ENCODE measurements at places on chromosomes 6 and 20.

DNA sequence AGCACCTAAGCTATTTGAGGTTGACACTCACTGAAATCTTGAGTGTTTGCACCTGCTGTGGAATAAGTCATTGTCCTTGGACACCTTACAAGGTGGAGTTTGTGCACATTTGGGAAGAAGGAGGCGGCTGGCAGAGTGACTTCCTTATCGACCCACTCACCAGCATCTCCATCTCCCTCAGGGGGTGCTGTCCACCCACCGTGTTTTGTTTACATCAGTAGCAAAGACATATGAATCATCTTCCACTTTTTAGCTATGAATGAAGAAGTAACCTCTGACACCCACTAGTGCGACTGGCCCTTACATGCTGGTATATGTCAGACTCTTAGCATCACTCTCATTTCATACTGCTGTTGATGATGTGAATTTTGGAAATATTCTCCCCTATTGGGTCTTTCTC lies 119.5 kb upstream of the SGK1 start:
- no peak for DNase-seq

- no peak for DNase-seq
These were observed 209.7 kb downstream of the SMOC2 start for GRCh38 chr6:168650671-168651111.

- DNase-seq: no peak
These were observed 57.7 kb upstream of the PBOV1 start for GRCh38 chr6:138275976-138276375.

DNA sequence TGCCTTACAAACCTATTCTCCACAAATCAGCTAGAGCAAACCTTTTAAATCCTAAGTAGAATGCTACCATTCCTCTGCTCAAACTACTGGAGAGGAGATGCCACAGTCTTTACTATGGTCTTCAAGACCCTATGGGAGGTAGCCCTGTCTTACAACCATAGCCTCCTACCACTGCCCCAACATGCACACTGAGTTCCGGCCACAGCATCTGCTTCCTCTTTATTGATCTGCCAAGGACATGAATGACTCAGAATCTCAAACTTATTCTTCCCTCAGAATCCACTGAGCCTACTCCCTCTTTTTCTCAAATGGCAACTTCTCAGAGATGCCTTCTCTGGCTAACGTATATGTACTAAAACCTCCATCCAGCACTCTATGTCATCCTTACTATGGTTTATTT lies 12.2 kb upstream of the ANKEF1 start:
- DNase-seq: no peak

- DNase-seq: no peak
These were observed 16.5 kb upstream of the WFDC2 start for GRCh38 chr20:45452772-45453691.

DNA sequence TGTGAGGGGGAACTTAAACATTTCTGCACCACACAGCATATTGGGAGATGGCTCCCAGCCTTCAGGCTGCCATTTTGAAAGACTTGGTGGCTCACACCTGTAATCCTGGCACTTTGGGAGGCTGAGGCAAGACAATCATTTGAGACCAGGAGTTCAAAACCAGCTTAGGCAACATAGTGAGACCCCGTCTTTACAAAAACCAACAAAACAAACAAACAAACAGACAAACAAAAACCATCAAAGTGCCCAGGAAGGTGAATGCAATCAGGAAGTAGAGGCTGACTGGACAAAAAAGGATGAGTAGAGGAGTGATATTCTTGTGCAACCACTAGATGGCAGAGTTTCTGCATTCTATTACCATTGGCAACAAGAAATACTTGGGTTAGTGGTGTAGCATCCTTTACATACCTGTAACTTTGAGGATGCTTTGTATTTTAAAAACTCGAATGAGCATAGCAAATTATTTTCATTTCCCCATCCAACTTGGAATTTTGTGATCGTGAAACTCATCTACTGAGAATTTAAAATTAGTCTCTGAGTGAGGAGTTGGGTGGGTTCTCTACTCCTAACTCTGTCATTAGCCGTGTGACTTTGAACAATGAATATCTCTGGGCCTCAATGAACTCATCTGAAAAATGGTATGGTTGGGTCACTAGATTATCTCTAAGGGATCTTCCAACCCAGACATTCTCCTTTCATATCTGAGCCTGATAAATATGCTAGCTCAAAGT lies 84.4 kb downstream of the CRYBG1 start:
- no peak for DNase-seq

- DNase-seq: no peak
These were observed 674.9 kb downstream of the GRIK2 start for GRCh38 chr6:102068349-102068929.

DNA sequence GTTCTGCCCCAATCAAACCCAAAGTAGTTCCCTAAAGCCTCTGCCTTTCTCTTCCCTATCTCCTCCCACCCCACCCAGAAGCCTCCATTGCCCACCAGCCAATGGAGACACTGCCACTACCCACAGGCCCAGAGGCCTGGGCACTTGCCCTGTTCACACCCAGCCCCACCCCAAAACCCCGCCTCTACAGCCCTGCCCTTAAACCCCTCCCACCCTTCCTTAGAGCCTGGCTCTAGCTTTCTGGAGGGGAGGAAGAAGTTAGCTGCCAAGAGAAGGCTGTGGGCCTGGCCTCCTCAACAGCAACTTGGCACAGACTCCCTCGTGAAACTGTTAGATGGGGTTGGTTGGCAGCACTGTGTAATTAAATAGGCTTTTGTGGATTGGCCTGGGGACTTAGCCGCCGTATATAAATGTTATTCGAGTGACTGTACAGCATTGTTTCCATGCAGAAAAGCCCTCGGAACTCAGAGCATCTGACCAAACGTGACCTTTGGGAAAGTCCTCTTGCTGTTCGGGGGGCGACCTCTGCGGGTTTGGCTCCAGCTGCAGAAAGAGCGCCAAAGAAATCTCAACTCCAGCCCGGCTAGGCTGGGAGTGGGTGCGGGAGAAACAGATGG lies 31.4 kb downstream of the COL11A2 start:
- DNase-seq: no peak

- no peak for DNase-seq
These were observed 58.7 kb upstream of the RIN2 start for GRCh38 chr20:19699180-19699971.

DNA sequence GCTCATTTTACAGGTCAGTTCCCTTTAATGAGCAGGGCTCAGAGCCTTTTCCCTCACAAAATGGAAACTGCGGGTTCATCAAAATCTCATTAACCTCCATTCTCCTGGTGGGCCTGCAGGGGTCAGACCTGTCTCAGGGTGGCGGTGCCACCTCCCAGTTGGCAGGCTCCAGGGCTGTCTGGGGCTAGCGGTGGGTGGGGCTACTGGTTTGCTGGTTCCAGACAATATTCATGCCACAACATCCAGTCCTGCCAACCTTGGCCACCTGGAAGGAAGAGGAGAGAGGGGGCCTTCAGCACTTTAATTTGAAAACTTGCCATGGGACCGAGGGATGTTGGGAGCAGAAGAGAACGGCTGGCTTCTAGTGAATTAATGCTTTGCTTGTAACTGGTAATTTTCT lies 41.9 kb upstream of the CTNNBL1 start:
- no peak for DNase-seq

DNA sequence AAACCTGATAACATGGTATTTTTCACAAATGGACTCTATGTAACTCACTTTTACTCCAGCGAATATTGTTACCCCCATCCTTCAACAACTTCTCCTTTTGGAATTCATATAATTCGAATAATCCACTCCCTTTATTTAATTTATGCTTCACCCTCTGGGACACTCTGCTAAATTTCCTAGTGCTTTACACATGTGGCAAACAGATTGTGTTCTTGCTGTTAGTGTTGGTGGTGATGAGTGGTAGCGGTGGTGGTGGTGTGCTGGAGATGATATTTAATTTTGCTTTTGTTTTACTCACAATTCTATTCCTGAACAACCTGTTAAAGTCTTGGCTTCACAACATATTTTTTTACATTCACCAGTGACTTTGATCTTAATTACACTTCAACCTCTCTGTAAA lies 32.8 kb downstream of the HTR1B start:
- DNase-seq: no peak

DNA sequence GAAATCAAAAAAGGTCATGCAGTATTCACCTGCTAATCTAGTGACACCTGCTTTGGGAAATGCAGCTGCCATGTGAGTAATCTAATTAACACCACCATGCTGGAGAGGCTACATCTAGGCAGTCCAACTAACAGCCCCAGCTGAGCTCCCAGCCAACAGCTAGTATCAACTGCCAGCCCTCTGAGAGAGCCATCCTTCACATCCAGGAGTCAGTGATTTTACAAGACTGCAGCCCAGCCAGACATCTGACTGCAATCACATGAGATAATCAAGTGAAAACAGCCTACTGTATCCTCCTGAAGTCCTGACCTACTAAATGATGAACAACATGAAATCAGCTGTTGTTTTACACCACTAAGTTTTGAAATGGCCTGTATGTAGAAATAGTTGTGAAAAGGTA lies 298.4 kb downstream of the TRDN start:
- DNase-seq: peak; percentile 15

- no peak for DNase-seq
These were observed 62.4 kb downstream of the TFAP2C start for GRCh38 chr20:56691325-56691998.

DNA sequence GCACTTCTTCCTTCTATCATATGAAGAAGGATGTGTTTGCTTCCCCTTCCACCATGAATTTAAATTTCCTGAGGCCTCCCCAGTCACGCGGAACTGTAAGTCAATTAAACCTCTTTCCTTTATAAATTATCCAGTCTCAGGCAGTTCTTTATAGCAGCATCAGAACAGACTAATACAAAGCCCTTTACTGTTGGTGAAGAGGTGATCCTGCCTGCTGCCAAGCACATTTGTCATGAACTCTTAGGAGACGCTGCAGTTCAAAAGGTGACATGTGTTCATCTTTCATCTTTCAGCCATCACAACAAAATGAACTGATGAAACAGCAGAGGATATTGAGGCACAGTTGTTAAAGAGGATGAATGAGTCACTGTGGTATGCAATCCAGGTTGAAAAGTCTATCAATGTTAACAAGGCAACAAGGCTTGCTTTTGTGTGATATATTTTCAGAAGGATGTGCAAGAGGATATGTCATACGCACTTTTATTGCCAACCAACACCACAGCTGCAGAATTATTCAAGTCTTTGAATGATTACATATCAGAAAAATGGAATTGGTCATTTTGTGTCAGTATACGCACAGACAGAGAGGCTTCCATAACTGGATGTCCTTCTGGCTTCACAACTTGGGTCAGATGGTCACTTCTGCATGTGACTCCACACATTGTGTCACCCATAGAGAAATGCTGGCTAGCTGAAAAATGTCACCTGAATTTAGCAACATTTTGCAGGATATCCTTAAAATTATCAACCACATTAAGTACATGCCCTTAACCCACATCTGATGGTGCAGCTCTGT lies 52.4 kb upstream of the PLN start:
- no peak for DNase-seq

DNA sequence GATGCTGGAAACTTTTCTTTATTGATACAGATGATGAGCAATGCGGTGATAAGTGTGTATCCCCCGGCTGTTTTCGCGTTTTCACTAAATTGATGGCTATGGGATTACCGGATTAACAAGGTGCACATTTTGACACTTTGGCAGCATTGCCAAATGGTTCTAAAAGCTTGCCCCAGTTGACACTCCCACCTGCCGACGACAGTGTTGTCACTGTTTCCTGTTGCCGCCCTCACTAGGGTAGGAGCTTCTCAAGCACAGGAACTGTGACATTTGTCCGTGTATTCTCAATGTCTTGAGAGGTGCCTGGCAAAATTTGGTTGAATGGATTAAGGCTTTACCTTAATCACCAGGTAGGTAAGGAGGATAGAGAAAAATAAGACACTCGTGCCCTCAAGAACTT lies 9.8 kb upstream of the MAPK13 start:
- peak; percentile 44 for DNase-seq

DNA sequence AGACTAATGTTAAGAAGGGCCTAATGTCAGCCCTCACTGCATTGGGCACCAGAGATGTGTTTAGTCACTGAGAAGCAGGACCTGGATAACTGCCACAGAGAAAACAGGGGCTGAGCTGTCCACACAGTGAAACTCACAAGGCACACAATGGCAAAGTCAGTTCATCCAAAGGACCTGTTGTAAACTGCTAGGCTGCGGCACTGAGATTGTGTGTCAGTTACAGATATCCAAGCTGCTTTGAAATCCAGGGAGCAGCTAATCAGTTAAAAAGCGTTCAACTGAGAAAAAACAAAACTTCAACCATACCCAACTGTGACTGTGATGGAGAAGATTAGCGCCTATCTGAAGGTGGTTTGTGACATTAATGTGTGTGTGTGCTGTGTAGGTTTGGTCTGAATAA lies 27.8 kb upstream of the TMEM14A start:
- no peak for DNase-seq

DNA sequence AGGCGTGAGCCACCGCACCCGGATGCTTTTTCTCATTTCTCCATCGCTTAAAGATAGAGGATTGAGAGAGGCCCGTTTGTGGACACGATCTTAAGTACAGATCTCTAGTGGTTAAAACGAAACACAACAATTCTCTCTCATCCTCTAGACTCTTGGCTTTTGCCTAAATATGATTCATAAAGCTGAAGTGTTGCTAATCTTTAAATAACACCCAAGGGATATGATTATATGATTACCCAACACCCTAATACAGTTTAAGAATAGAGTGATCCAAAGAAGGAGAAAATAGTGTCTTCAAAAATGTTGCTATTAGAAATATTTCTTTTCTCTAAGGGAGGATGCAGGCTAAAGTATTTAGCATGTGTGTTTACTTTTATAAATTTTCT lies 50.4 kb downstream of the MTHFD1L start:
- no peak for DNase-seq

DNA sequence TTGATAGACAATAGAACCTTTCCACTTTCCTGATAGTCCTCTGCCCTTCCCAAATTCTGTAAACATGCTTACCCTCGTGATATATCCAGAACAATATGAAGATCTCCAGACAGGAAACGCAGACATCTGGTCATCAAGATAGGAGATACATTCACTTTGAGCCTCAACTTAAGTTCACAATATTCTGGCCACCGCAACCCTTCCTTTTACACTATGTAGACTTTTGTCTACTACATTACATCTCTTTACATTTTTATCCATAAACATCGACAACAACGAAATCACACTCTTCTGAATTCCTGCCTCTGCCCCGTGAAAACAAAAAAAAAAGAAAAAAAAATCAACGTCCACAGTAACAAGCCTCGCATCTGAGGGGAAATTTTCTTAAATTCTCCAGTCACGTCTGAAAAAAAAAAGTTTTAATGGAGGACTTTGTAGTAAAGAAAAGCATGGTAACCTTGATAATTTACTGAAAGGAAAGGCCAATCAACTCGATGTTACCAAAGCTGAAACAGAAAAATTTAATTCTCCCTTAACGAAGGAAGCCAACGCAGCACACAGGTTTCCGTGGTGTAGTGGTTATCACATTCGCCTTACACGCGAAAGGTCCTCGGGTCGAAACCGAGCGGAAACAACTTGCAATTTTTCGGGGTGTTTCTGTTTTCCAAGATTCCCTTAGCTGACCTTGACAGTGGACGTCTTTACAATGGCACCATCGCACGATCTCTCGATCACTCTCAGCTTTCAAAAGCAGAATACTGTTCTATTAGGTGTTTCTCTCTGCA lies 21.8 kb downstream of the POM121L2 start:
- DNase-seq: no peak
